ENCODE measurements at places on chromosomes 6 and 20.

- peak; percentile 16 for DNase-seq
Observed at GRCh38 chr6:89828988-89829471, 650 bp upstream of the CASP8AP2 start.

- DNase-seq, result no peak
Observed at GRCh38 chr6:82072751-82073150, 174.8 kb downstream of the IBTK start.

DNA sequence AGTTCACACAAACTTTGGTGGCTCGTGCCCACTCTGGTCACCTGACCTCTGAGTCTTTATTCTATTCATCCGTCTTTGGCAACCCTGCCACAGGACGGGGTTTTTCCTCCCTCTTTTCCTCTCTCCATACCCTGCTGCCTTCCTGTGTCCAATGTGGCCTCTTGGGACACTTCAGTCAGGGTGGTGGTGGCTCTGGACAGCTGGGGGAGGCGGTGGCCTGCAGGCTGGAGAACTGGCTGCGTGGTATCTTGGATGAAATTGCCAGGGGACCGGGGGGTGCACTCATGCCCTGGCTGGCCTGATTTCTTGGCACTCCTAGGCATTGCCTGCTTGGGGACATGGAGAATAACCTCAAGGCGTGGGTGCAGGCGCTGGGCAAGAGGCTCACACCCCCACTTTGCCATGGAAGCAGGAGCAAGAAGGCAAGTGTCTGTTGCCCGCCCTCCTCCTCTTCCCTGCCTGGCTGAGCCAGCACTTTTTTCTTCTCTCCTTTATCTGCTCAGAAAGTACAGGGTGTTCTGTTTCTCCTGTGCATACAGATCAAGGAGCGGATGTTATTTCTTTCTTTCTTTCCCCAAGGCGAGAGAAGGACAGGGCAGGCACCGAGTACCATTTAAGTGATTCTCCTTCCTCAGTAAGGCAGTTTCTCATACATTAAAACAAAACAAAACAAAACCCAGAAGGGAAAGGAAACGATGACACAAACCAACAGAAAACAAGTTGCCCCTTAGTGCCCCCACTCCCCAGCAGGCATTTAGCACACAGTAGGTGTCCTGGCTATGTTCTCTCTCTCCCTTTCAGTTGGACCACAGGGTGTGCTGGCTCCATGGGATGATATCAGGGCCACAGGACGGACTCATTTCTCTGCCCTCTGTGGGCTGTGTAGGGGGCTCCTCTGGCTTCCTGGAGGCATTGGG, 155.5 kb upstream of the RNF24 start:
- DNase-seq, result no peak

GRCh38 chr6:56767892-56768531, 125.3 kb upstream of the DST start:
- DNase-seq, result no peak

DNA sequence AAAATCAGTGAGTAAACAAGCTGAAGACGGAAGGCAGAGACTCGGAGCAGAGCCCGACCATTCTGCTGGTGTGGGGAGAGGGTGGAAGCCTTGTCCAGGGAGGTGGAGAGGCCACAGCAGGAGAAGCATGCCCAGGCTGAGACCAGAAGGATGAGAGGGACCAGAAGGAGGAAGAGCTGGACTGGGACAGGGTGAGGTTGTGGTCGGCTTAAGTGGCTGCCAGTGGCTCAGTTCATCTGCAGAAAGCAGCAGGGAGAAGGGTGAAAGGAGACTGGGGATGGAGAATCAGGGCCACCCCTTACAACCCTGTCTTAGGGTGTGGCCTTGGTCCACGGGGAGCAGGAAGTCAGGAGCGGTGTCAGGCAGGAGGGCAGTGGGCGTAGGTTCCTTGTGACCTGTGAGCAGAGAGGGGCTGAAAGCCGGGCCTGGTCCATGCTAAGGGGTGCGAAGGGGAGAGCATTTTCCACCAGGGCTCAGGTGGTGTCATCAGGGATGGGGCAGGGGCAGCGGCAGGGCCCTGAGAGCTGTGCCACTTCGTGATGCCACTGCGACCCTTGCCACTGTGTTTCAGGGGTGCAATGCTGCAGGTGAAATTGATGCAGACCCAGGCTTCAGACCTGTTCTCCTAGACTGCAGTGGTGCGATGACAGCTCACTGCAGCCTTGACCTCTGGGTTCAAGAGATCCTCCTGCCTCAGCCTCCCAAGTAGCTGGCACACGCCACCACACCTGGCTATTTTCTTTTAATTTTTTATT, 81.1 kb downstream of the TTLL2 start:
- no peak for DNase-seq

DNA sequence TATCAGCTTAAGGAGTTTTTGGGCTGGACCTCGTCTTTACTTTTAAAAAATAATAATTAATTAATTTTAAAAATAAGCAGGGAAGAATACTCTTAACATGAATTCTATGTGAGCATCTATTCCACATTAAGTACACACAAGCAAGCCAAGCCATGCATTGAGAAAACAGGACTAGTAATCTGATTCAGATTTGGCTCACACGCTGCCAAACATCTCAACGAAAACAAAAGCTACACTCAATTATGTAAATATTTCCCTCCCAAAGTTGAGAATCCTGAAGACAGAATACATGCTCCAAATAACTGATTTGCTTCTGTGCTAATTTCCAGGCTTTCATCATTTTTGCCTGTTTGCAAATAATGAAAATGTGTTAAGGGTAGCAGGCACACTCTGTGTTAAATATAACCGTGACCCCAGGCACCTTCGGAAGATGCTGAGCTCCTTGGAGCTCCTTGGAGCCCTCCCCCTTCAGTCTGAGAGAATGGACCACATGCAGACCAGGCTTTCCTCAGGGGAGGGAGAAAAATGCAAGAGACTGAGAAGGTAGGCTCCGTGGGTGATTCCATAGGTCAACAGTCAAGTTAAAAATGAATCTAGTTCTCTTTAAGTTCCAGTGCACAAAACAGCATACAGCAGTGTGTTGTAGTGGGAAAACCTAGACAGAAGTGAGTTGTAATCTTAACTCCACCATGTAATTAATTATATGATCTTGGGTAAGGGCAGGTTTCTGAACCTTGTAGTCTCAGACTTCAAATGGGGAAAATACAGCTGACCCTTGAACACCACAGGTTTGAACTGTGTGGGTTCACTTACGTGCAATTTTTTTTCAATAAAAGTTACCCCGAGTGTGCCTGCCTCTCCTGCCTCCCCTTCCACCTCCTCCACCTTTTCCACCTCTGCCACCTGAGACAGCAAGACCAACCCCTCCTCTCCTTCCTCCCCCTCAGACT, 161.3 kb upstream of the RREB1 start:
- DNase-seq, result no peak

GRCh38 chr6:12112540-12113189, 100.6 kb downstream of the HIVEP1 start:
- DNase-seq, result no peak

DNA sequence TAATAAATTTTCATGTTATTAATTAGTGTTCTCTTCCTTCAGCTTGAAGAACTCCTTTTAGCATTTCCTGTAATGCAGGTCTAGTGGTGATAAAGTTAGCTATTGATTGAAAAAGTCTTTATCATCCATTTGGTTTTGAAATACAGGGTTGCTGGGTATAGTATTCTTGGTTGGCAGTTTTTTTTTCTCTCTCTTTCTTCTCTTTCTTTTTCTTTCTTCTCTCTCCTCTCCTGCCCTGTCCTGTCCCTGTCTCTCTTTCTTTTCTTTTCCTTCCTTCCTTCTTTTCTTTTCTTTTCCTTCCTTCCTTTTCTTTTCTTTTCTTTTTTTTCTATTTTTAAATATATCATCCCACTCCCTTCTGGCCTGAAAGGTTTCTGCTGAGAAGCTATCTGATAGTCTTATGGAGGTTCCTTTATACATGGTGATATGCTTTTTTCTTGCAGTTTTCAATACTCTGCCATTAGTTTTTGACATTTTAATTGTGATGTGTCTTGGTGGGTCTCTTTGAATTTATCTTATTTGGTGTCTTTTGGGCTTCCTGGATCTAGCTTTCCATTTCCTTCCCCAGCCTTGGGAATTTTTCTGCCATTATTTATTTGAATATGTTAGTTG, 55.4 kb downstream of the CDC5L start:
- DNase-seq, result no peak

- DNase-seq, result peak; percentile 3
Observed at GRCh38 chr6:106973018-106973835, 1.3 kb downstream of the CD24 start.

DNA sequence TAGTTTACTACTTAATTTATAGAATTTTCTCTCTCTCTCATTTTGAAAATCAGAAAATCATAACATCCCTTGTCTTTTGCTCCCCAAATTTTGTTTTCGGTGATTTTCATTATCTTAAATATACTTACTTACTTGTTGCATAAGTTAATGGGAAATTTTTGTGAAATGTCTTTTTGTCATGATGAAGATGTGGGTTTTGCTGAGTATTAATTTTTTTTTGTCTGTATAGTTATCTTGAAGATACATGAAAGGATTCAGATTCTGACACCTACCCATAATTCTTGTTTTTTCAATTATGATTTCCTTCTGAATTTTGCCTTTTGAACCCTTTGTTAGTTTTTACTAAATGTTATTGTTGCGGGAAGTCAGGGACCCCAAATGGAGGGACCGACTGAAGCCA, 817.9 kb downstream of the EYS start:
- no peak for DNase-seq

DNA sequence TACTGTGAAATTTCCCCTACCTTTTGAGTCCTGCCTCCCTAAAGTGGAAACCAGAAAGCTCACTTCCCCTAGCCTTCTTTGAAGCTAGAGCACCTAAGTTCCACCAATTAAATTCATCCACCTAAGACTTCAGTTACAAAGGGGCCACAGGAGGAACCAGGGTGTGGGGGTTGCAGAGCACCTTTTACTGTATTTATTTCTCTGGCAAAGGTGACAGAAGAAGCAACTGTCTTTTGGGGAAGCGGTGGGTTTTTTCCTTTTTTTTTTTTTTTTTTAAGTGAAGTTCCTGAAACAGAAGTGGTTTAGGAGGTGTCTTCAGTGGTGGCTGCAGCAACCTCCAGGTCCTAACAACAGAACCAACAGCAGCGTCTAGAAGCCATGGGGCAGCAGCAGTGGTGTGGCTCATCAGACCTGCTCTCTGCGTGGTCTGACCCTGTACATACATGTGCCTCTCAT, 13.1 kb downstream of the PSMB9 start:
- no peak for DNase-seq

GRCh38 chr6:150490586-150490985, 109.1 kb upstream of the PLEKHG1 start:
- no peak for DNase-seq

DNA sequence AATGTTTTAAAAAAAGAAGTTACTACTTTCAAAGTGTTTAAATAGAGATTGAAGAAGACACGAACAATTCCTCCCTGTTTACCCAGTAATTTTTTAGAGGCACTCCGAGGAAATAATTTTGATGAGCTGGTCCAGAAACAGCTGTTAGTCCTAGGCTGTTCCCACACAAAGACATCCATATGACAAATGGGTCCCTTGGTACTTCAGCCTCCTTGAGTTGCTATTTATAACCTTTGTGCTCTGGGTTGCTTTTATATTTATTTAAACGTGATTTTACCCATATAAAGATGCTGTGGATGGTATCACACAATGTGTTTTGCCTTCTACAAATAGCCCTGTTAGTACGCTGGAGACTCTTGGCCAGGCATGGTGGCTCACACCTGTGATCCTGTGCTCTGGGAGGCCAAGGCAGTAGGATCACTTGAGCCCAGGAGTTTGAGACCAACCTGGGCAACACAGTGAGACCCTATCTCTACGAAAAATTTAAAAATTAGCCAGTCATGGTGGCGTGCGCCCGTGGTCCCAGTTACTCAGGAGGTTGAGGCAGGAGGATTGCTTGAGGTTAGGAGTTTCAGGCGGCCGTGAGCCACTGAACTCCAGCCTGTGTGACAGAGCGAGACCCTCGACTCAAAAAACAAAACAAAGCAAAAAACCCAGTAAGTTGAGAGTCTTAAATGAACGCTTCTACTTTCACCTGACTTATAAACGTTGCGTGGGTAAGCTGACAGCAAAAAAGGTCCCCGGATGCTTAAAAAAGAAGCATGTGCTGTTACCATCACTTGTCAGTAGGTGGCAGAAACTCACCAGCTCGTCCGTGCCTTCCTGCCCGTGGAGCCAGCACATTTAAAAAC, 56.9 kb upstream of the ARMH2 start:
- DNase-seq, result peak; percentile 62

GRCh38 chr6:115704028-115704427, 356.7 kb downstream of the FRK start:
- DNase-seq, result no peak

DNA sequence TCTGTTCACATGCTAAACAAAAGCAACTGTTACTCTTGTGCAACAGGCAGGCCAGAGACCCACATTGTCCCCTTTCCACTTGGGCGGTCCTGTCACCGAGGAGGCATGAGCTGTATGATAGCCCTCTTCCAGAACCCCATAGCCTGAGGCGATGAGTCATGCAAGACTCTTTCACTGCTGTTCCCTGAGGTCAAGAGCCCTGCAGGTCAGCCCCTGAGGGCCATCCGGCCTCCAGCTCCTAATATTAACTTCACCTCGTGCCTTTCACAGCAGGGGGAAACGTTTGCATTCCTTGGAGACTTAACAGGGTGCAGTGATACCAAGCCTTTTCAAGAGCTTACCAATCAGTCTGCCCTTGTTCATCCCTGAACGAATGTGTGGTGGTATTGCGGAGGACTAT, 253.3 kb upstream of the ECI2 start:
- DNase-seq, result no peak

DNA sequence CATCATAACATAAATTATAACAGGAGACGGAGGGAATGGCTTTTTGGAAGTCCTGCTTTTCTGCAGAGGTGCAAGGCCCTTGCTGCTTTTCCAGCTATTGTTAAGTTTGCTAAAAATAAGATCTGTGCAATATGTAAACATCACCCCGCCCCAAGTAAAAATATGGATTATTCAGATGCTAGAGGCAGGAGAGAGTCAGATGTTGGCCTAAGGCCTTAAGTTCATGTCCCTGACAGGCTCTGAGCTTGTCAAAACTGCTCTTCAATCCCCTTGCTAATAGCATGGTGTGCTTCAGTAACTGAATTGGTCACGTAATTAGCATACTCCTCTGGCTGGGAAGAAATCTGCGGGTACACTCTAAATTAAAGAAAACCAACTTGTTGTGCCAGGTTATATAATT, 147.5 kb downstream of the BMP2 start:
- no peak for DNase-seq

- DNase-seq, result no peak
Observed at GRCh38 chr20:32635764-32636163, 38.0 kb downstream of the C20orf203 start.

GRCh38 chr6:118875672-118876071, 18.3 kb upstream of the ASF1A start:
- DNase-seq, result no peak

DNA sequence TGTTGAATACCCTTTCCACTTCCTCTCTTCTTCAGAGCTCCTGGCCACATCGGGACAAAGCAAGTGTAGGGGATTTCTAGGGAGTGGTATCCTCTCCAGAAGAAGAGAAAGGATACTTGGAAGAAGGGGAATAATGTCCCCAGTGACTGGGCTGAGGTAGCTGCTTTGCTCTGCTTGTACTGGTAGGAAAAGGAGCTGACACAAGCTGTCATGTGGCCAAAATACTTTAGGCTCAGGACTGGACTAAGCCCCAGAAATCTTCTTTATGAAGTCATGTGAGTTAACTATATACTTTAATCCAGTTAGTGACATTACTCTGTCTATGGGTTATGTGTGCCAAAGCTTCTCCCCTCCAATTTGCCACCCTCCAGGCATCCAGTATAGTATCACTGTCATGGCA, 40.5 kb downstream of the AKIRIN2 start:
- DNase-seq, result no peak

All from stimulated activated CD4-positive, alpha-beta T cell treated with anti-CD3 and anti-CD28 coated beads, Interleukin-2, amount 100 ng/mL, for 24 hours (primary cell).